Liver (tissue), 10 donors: ENCODE measurements at places on chromosomes 5 and 9. TPM values are rescaled to one million over a fixed set of nuclear protein-coding genes. Genes with fewer than 3 reads are reported as not detected.

Gene STK32A
- 0.09 TPM for total RNA-seq

Gene APBA1
- 7.1 TPM for total RNA-seq

Gene RAB3C
- 1.8 TPM for total RNA-seq

Gene GNAQ
- 15.7 TPM for total RNA-seq

Gene IFNA21
- not detected for total RNA-seq

Gene CCL27
- total RNA-seq, result not detected

Gene CDH9
- total RNA-seq, result not detected

Gene ARL14EPL
- not detected for total RNA-seq

Gene MCCC2
- total RNA-seq, result 75.8 TPM

Gene NUDT12
- 10.8 TPM for total RNA-seq

Gene CDO1
- total RNA-seq, result 472 TPM

Gene ZBTB43
- total RNA-seq, result 7.1 TPM

Gene FANCC
- total RNA-seq, result 32.4 TPM

GRCh38 chr9:6270896-6271295, 55.3 kb downstream of the IL33 start:
- DNase-seq, result no peak

GRCh38 chr5:145407300-145408047, 427.7 kb downstream of the PRELID2 start:
- DNase-seq, result no peak

GRCh38 chr5:12323637-12324229, 419.5 kb upstream of the CTNND2 start:
- DNase-seq, result no peak

GRCh38 chr9:33924978-33925797, 108.2 kb downstream of the UBE2R2 start:
- DNase-seq, result peak; percentile 54

GRCh38 chr5:132461569-132462070, 29.0 kb downstream of the IRF1 start:
- DNase-seq, result no peak

DNA sequence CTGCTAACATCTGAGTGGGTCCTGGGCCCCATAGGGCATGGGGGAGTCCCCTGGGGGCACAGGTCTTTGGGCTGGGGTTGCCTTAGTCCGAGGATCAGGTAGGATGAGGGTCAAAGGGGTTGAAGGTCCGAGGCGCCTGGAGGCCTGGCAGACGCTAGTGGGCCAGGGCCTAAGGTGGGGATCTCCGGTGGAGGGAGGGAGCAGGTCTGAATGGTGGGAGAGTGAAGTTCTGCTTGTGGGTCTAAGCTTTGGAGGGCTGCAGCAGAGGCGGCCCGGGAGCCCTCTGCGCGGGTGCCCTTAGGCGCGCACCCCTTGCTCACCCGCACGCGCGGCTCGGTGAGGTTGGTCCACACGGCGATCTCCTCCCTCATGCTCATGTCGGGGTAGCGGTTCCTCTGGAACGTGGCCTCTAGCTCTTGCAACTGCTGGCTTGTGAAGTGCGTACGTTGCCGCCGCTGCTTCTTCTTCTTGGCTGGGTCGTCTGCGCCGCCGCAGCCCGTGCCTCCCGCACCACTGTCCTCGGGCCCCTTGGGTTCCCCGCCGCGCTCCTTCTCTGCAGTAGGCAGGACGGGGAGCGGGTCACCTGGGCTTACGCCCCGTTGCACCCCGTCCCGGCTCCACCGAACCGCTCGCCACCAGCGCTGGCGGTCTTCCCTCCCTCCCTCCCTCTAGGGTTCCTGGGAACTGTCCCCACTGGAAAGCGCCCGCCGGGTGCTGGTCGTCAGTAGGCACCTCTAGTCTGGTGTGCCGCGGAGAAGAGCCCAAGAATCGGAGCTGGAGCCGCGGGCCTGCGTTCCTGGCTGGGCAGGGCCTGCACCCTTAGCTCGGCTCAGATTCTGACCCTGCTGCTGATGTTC, 2.8 kb downstream of the PITX1 start:
- no peak for DNase-seq

GRCh38 chr5:109030360-109031143, 282.9 kb downstream of the FER start:
- no peak for DNase-seq

- no peak for DNase-seq
Observed at GRCh38 chr5:91224456-91224855, 158.7 kb downstream of the ARRDC3 start.

- DNase-seq, result no peak
Observed at GRCh38 chr5:169347786-169348185, 46.8 kb upstream of the SLIT3 start.

DNA sequence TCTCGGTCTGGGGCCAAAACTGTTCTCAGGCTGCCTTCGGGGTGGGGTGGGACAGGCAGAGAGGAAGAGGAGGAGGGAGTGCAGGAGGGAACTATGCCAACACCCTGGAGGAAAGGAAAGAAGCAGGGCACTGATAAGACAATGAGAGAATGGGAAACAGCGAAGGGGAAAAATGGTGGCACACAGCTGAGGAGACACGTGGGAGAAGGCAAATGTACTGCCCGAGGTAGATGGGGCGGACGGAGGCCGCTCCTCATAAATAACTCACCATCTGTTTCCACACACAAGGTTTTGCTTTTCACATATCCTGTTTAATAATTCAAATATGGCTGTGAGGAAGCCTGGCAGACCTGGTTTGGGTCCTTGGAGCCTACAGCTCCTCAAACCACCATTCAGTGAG, 148.2 kb upstream of the LRRTM2 start:
- no peak for DNase-seq

DNA sequence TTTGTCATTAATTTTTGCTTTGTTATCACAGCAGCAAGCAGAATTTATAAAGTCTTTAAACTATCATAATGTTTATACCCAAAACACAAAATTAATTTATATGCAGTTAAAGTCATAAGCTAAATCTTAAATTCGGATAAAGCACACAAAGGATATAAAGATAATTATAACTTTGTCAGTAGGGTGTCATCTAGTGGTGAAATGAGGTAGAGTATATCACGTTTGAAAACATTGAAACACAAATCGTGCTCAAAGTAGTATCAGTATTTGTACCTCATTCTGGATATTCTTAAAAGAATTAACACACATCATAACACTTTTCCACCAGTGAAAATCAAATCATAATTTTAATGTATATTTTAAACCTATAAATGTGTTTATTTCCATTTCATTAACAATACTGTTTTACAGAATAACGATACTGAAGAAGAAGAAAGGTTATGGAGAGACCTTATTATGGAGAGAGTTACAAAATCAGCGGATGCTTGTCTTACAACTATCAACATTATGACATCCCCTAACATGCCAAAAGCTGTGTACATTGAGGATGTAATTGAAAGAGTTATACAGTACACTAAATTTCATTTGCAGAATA, 129.5 kb downstream of the NIPBL start:
- DNase-seq, result no peak

GRCh38 chr9:122040561-122041242, 52.4 kb downstream of the TTLL11 start:
- DNase-seq, result no peak

DNA sequence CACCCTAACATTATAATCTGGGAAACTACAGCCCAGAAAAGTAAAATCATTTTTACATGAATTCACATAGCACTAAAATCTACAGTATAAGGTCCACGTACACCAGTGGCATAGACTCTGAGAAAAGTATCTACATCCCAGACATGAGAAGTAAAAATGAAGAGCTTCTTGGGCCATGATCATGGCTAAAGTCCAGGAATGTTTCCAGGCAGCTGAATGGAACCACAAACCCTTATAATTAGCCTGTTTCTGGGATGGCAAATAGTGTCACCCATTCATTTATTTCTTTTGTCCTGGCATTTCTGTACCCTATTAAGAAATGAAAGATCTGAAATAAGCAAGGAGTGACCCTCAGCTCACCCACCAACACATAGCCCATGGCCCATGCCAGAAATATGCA, 217.9 kb downstream of the SPOCK1 start:
- no peak for DNase-seq

DNA sequence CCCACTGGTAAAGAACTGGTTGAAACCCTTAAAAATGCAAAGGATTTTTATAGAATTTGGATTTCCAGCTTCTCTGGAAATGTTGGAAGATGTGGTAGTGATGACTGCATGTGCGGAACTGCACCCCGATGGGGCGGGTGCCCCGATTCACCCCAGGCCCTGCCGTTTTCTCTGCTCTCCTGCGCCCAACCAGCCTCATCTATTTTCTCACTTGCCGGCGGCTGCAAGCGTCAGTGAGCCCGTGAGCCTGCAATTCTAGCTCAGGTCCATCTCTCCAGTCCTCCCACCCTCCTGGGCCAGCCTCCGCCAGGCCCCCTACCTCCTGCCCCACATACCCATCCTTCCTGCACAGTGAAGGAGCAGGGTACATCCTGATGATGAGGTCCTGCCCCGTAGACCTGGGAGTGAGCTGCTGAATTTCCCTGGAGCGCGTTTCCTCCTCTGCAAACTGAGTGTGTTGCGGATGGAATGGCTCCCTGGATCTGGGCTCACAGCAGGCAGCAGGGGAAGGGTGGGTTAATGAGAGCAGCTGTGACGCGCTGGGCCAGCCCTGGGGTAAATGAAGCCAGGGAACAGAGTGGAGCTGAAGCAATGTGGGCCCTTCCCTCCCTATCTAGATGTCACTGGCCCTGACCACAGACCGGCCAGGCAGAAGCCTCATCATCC, 45.9 kb upstream of the PHYKPL start:
- no peak for DNase-seq

- DNase-seq, result no peak
Observed at GRCh38 chr9:136576269-136576626, 30.4 kb upstream of the NOTCH1 start.

DNA sequence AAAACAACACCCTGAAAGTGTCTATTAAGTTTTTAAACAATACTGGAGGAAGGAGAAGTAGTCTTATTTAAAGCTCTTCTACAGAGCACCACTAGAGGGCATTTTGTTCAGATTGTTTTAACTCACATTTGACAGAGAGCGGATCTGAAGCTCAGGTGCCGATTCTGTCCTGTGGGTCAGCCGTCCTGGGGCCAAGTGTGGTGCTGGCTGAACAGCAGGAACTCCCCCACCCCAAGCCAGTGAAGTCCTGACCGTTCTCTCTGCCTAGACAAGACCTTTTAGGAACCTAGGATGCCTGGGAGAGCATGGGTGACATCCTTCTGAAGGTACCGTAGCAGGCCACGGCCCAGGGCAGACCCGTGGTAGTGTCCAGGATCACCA, 3.9 kb downstream of the EXOC3 start:
- no peak for DNase-seq

GRCh38 chr5:72347801-72348308, 27.7 kb downstream of the PTCD2 start:
- no peak for DNase-seq

DNA sequence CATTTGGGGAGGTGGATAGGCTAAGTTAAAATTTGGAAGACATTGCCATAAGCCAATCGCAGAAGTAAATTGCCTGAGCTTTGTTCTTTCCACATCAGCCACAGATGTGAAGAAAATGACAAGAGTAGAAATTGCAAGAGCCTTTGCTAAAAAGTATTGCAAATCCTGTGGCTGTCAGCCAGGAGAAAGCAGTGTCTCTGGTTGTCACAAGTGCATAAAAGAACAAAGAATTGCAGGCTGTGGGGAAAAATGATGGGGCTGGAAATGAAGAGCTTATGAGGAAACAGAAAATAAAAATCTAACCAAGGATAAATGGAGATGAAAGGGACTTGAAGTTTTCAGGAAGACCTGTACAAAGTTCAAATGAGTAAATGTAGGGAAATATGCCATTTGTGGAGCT, 344.8 kb downstream of the CSNK1G3 start:
- DNase-seq, result no peak

- DNase-seq, result no peak
Observed at GRCh38 chr5:98492258-98492657, 281.2 kb upstream of the RGMB start.

DNA sequence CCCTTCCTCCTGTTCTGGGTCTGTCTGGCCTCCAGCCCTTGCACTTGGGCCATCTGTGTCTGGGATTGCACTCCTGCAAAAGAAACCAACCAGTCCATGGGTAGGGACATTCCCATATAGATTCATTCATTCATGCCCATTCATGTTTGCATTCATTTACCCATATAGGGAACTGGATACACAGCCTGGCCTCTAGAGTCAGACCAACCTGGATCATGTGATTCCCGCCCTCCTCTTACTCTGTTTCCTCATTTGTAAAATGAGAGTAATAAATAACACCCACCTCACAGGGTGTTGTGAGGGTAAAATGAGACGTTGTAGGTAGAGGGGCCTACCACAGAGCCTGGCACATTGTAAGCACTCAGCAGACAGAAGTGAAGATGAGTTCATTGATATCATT, 8.5 kb downstream of the PCDH12 start:
- no peak for DNase-seq

DNA sequence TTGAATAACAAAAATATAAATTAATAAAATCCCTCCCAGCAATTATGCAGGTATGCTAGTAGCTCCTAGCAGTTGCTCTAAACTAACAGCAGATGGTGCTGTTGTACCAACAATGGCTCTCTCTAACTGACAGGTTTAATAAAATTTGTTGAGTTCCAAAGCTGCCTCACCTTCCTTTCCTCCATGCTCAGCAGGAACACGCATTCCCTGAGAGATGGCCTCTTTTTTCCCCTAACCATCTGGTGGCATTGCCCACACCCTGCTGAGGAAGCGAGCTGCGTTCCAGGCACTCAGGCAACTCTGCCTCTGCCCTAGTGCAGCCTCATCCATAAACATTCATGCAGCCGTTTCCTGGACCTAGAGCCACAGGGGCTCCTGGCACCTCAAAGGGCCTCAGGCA, 106.2 kb downstream of the KLHL3 start:
- DNase-seq, result no peak

DNA sequence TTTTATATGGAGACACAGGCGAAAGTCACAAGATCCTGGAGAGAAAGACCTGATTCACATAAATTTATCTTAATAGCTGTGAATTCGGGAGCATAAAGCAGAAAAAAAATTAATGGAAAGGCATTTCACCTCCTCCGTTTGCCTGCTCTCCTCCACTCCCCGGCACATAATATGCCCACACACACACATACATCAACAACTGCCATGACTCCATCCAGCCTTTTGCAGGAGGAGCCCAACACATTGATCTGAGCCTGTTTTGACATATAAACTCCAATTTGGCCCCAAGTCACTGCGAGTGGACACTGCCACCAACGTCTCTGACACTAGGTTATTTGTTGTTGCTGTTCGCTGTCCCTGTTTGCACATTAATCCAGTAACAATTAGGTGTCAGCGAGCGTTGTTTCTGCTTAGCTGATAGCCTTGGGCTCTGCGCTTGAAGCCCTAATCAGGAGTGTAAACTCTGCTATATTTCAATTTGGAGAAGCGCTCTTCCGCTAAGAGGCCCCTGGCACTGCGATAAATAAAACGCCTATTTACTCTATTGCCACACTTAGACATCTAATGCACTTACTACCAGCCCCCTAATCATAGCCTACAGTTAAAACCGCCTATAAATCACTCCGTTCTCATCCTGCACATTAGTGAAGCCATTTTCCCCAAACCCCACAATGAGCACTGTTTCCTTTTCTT, 195.8 kb upstream of the TBCA start:
- no peak for DNase-seq

DNA sequence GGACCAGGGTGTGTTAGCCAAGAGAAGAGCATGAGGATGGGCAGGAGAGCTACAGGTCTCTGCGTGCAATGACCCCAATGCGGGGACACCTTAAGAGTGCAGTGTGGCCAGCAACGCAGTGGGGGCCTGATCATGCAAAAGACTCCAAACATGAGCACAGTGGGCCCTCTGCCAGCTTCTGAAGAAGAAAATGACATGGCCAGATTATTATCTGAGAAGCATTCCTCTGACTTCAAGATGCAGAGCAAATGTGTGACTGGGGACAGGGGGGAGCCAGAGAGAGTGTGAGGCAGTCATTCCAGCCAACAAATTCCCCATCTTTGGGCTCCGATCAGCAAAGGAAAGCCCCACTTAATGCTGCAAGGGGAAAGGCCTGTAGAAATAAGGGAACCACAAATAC, 229.4 kb downstream of the CDK5RAP2 start:
- DNase-seq, result no peak
